ENCODE measurements at places on chromosomes 4 and X. TPM values are rescaled to one million over a fixed set of nuclear protein-coding genes. Genes with fewer than 3 reads are reported as not detected.

The USP17L22 gene
- not detected for total RNA-seq

The GPRIN3 gene
- 9.7 TPM for total RNA-seq

The SPACA5 gene
- total RNA-seq: not detected

The LNX1 gene
- total RNA-seq: 9.4 TPM

The TRIM61 gene
- total RNA-seq: 4.2 TPM

All from right cardiac atrium (tissue), 5 donors.